ENCODE measurements at places on chromosomes 3 and 15.
A peak's percentile ranks its signal among the peaks of the same experiment; 100 is the strongest.

- DNase-seq = peak; percentile 61
Observed at GRCh38 chr15:93865586-93865985, 365.8 kb upstream of the MCTP2 start.

DNA sequence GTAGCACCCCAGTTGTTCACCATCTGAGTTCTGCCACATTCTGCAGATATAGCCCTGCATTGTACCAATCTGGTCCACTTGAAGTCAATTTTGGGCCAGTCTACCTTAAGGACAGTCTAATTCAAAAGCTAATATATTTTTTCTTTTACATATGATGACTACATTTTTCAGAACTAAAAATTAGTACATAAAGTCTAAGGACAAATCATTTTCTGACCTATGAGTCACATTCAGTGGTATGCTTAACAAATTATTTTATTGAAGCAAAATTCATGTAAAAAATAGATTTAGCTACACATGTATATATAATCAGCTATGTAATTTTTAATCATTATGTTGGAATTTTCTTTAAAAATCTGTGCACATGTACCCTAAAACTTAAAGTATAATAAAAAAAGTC lies 52.1 kb upstream of the IL12A start:
- DNase-seq = no peak

GRCh38 chr3:50582083-50582482 lies 12.8 kb downstream of the HEMK1 start:
- DNase-seq = no peak

- DNase-seq = peak; percentile 67
Observed at GRCh38 chr3:12870942-12871341, 29.6 kb upstream of the RPL32 start.

- DNase-seq = no peak
Observed at GRCh38 chr15:71049706-71050422, 65.4 kb upstream of the THSD4 start.

DNA sequence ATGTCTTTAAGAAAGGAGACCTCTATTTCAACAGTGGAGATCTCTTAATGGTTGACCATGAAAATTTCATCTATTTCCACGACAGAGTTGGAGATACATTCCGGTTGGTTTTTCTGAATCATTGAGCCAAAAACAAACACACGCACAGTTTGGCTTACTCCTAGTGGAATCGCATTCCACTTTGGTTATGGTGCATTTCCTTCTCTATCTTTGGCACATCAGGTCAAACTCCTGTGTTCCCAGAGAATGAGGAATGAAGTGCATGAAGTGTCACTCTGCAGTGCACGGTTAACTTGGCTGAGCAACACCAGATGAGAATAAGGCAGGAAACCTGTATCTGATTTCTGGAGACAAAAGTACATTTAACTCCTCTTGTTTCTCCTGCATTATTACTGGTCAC lies 38.5 kb downstream of the HDC start:
- no peak for DNase-seq

DNA sequence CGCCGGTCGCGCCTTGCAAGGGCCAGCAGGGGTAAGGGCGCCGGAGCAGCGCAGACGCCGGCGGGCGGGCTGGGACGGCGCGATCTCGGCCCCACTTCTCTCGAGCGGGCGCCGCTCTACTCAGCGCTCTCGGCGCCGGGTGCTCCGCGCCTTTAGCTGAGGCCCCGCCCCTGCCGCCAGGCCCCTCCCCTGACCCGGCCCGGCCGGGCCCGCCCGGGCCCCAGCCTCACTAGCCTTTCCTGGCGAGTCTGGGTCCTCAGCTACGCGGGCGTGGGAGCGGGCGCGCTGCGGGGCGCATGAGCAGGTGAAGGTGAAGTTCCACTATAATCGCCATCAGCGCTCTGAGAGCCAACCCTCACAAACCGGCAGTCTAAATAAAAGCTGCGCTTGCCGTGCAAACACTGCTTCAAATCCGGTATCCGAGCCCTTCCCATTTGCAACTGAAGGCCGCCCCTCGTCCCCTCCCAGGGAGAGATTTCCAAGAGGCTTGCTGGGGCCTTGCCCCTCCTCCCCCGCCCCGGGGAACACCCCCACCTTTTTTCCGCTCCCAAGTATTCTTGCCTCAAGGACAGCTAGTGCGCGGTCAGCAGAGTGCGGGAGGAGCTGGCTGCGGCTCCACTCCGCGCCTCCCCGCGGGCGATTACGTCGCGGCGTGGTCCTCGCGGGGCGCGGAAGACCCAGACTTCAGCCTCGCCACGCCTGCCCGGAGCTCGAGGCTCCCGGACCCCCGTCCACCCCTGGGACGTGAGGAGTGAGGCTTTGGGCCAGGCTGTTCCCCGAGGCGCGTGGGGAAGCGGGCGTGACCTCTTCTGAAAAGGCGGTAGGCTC lies at the start of gene RPP25:
Gene RPP25, minus strand, starts transcription at position 125 of the 828 bp plus-strand sequence. CDS start 189 bp downstream, outside the sequence.
- peak; percentile 68 for DNase-seq

Data from inflammatory macrophage (primary cell).